ENCODE measurements at places on chromosomes 5 and 9.

DNA sequence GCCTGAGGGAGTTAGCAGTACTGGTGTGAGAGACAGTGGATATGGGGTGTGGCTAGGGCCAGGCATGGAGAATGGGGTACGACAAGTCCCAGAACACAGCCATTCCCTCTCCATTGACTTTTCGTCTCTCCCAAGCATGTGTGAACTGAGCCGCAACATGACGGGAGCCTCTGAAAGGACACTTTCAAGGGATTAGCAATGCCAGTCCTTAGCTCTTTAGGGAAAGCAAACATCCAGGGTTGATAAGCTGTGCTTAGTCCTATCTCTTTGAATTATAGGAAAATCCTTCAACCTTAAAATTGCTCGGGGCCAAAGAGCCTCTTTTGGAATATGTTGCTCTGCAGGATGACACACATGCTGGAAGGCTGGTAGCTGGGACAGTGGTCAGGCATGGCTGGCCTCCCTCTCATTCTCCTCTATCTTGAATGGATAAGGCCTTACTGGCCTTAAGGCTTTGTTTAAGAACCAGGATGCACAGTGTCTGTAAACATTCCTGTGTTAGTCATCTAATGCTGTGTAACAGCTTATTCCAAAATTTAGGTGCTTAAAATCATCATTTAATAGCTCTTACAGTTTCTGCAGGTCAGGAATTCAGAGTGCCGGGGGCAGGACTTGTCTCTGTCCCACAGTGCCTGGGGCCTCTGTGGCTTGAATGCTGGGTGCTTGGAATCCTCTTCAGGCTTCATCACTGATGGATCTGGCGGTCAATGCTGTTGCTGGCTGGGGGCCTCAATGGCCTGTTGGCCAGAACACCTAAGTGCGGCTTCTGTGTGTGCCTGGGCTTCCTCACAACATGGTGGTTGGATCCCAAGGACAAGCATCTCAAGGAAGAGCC is 95.3 kb downstream of the PTTG1 start:
- peak; percentile 20 for DNase-seq

DNA sequence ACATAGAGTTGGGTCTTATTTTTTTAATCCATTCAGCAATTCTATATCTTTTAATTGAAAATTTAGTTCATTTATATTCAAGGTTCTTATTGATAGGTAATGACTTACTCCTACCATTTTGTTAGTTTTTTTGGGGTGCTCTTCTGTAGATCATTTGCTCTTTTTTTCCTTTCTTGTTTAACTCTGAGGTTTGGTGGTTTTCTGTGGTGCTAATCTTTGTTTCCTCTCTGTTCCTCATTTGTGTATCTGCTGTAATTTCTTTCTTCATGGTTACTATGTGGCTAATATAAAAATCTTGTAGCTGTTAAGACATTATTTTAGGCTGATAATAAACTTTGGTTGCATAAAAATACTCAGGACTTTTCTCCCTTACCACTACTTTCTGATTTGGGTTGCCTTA is 181.6 kb upstream of the DMRTA1 start:
- DNase-seq = no peak

- no peak for DNase-seq
Observed at GRCh38 chr5:159897786-159898393, 18.4 kb upstream of the ADRA1B start.

GRCh38 chr9:103530934-103531333 is 535.8 kb downstream of the CYLC2 start:
- DNase-seq = no peak

DNA sequence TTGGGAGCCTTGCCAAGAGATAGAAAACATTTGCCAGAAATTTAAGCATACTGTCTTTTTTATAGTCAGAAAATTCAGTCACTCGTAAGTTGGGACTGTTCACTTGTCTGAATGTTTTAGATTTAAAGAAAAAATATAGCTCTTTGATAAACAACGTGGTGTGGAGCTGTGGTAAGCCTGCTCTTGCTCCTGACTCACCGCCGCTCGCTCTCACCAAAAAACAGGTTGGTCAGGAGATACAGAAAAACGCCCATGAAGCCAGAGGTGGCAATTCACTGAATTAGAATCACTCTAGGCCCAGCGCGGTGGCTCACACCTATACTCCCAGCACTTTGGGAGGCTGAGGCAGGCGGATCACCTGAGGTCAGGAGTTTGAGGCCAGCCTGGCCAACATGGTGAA is 6.2 kb downstream of the LNPEP start:
- DNase-seq = no peak

DNA sequence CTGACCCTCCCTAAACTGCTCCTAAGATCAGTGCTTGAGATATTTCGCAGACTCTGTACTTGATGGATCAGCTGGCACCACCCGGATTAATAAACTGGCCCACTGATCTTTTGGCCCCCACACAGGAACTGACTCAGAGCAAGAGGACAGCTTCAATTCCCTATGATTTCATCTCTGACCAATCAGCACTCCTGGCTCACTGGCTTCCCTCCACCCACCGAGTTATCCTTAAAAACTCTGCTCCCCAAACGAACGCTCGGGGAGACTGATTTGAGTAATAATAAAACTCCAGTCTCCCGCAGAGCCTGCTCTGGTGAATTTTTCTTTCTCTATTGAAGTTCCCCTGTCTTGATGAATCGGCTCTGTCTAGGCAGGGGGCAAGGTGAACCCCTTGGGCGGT is 36.5 kb upstream of the CD180 start:
- no peak for DNase-seq

DNA sequence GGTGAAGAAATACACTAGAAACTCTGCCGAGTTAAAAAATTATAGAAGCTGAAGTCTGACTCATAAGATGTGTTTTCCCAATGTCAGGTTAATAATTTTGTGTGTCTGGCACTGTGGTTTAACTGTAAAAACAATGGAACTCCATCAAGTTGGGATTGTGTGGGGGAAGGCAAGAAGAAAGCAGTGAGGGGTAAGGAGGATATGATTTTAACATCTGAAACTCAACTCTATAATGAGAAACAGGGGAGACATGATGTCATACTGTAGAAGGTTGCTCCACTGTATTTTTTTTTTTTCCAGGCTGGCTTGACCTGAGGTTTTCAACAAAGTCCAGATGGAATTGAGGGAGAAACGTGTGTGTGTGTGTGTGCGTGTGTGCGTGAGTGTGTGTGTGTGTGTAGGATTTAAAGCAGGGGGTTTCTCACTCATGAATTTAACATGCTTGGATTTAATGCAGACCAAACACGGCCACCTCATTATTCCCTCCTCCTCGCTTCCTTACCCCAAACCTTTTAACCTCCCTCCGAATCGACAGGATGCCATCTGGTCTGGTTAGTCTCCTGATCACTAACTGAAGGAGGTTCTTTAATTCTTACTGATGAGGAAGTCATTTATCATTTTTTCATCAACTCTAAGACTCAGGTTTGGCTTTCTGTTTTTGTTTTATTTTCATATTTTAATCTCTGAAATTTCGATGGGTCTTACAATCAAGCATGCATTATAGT is 140.2 kb upstream of the LPAR1 start:
- no peak for DNase-seq

- DNase-seq = no peak
Observed at GRCh38 chr5:19002111-19002510, 985.9 kb downstream of the CDH18 start.

DNA sequence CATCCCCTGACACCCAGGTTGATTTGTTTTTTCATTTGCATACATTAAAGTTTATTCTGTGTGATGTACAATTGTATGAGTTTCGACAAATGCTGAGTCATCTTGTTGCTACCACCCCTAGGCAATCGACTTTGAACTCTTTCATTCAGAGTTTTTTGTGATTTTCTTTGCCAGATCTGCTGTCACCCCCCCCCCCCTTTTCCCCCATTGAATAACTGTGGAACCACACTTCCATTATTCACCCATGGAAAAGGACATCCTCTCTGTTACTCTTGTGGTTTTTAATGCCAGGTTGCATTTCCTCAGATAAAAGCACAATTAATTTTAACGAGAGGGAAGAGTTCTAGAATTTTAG is 13.7 kb upstream of the FAM120AOS start:
- no peak for DNase-seq

DNA sequence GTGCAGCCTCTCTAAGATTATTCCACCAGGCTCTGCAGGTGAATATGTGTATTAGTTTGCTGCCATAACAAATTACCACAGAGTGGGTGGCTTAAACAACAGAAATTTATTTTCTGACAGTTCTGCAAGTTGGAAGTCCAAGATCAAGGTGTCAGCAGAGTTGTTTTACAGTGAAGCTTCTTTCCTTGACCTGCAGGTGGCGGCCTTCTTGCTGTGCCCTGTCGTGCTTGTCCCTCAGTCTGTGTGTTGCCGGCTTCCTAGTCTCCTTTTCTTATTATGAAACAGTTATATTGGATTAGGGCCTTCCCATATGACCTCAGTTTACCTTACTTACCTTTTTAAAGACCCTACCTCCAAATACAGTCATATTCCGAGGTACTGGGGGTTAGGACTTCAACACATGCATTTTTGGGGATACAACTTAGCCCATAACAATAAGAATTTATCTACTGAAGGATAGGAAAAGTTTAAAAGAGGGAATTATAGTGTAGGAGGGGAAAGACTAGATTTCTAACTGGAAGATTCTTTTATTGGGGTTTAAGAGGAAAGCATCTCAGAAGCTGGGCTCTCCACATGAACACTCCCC is 97.4 kb downstream of the OSTF1 start:
- DNase-seq = peak; percentile 69

DNA sequence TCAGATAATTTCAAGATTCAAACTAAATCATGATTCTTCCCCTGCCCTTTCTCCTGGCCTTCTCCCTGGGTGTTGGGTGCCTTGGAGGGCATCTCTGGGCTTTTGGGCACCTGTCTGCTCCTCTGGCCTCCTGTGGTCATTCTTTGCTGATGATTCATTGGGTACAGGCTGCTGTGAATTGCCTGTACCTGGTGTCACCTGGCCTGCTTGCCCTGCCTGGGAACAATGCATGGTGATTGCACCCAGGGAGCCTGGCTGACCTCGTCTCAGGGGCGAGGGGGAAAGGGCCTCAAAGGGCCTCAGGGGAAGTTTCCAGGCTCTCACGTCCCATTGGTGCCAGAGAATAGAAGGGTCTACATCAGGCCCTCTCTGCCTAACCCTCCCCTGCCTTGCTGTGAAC is 20.1 kb upstream of the CKMT2 start:
- no peak for DNase-seq

DNA sequence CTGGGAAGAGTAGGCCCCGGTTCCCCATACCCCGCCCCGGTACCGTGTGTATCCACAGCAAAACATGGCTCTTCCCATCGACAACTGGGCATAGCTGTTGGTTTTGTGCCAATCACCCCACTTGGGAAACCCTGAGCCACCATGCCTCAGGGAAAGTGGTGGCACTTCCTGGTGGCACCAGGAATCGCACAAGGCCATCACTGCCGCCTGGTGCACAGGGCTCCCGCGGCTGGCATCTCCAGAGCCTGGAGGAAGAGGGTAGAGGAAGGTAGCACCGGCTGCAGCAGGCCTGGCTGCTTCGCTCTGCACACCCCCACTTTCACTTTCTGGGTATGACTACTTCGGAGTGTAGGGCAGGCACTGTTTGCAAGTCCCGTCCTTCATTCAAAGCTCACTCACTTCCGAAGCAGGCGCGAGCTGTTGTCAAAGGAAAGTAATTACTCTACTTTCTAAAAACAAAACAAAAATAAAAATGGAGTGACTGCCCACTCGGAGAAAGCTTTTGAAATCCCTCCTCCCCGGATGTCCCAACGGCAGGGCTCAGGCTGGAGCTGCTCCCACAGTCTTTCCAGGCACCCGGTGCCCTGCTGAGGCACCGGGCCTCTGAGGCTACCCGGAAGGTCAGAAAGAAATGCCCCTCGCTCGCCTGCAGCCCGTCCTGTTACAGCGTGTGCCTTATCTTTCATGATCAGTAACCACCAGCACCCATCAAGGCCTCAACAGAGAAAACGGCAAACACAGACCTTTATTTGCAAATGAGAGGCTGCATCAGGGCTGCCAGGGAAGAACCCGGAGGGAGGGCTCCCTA is 2.0 kb downstream of the BRD3 start:
- no peak for DNase-seq

DNA sequence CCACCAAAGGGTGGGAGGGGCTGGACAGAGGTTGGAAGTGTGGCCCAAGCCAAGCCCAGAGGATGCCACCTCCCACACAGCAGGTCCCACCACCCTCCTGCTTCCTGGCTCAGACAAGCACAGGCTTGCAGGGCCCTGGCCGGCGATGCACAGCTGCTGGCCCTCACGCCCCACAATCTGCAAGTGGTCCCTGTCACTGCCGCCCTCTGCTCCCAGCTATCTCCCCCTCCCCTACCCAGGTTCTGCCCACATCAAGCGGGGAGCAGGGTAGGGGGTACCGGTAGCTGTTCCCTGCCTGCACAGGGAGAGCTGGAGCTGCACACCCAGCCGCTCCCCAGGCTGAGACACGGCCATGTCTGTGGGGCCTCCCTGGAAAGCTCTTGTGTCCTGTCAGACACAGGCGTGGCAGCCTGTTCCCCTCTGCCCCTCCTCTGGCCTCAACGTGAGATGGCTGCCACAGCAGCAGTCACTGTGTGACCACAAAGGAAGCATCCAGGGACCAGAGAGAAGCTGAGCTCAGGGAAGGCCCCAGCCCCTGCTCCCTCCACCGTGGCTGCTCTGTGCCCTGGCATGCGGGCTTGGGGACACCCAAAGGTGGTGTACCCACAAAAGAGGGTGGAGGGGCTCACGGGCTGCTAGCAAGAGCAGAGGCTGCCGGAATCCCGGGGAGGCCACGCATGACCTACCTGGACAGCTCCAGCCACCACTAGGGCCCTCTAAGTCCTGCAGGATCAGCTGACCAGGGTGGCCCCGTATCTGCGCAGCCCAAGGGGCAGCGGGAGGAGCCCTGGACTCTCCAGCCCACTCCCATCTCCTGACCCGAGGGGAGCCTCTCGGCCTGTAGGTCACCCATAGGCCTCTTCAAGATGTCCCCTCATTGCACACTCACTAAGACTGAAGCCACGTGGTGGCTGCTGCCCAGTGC is 10.9 kb upstream of the ZDHHC11 start:
- no peak for DNase-seq

DNA sequence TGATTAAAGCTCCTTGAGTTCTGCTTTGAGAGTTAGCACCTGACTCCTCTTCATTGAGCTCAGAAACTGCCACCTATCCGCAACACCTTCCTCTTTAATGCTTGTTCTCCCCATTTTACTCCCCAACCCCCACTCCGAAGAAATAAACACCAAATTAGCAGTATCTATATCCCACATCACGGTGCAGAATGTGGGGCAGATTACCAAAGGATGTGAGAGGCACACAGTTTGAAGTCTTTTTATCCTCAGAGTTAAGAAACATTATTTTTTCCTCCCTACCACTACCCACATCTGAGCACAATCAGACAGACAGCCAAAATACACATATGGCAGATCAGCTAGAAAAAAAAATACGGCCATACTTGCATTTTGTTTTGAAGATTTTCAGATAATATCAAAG is 26.1 kb upstream of the IL7R start:
- no peak for DNase-seq

GRCh38 chr9:135055181-135055580 is 32.3 kb upstream of the OLFM1 start:
- DNase-seq = no peak

- DNase-seq = no peak
Observed at GRCh38 chr5:111548992-111549649, 36.8 kb upstream of the STARD4 start.

GRCh38 chr9:3045153-3045552 is 201.3 kb upstream of the PUM3 start:
- DNase-seq = peak; percentile 35

- no peak for DNase-seq
Observed at GRCh38 chr9:5643005-5643624, 14.2 kb downstream of the RIC1 start.

Measured in WERI-Rb-1 (cell line).